Activated CD8-positive, alpha-beta memory T cell treated with anti-CD3 and anti-CD28 coated beads, Interleukin-2, amount 50 U/mL, for 48 hours (primary cell): ENCODE measurements at places on chromosomes 5 and 9.

- DNase-seq = no peak
These were observed 713.8 kb upstream of the WWC1 start for GRCh38 chr5:167577616-167578015.

GRCh38 chr9:136409557-136410455, 608 bp downstream of the ENTR1 start:
- DNase-seq = peak; percentile 78

- DNase-seq = peak; percentile 13
These were observed 41.3 kb downstream of the HABP4 start for GRCh38 chr9:96491079-96491879.

- DNase-seq = no peak
These were observed 48.4 kb downstream of the YIPF5 start for GRCh38 chr5:144122081-144122480.

GRCh38 chr9:118459913-118460312, 755.7 kb downstream of the TLR4 start:
- no peak for DNase-seq

DNA sequence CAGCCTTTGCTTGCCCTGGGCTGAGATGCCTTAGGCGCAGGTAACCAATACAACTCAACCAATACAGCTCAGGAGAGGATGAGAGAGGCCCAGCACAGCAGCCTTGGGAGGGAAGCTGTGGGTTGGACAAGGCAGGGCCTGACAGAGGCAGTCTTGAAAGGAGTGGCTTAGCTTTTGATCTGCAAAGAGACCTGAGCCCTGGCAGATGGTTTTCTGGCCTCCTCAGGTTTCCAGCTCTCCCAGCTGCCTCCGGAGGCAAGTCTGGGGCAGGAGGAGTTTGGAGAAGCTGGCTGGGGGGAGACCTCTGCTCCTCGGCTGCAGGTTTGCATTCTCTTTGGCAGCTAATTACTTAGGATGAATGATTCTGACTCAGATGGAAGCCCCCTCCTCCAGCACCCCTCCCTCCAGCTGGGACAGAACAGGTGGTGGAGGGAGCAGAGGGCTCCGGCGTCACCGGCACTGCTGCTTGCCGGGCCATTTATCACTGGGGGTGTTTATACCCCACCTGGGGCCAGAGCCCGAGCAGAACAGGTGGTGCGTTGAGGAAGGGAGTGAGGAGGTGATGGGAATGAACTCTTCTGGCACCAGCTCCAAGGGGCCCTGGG, 50.8 kb downstream of the TSPAN17 start:
- no peak for DNase-seq

- DNase-seq = no peak
These were observed 5.5 kb downstream of the IL31RA start for GRCh38 chr5:55856516-55857246.
